ENCODE measurements at places on chromosomes 16 and 17.
A peak's percentile ranks its signal among the peaks of the same experiment; 100 is the strongest.

- DNase-seq, result no peak
Measured at GRCh38 chr17:7357381-7357780, 2.4 kb downstream of the TMEM95 start.

GRCh38 chr17:82396601-82397435 is 21.3 kb upstream of the HEXD start:
- DNase-seq, result no peak

GRCh38 chr17:74442670-74443515 is 11.0 kb downstream of the GPRC5C start:
- peak; percentile 75 for DNase-seq

DNA sequence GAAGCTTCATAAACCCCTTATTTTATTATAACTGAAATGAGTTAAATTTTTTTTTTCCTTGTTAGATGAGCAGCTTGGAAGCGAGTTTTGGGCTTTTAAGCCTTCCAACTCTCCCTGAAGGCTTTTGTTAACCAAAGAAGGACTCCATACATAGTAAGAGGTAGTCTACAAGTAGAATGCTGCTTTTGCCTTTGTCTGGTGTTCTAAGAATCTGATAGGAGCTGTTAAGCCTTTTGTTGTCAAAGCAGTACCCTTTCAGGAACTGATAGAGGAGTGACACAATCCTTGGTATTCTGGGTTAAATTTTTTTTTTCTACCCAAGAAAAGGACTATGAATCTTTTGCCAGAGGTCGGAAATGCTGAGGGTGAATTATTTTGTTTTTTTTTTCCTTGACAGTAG is 26.1 kb downstream of the MAP2K4 start:
- no peak for DNase-seq
